Stimulated activated CD4-positive, alpha-beta T cell treated with anti-CD3 and anti-CD28 coated beads, Interleukin-1b, Interleukin-23, amount 100 ng/mL, for 1 hour (primary cell): ENCODE measurements at places on chromosomes 5 and 9.

GRCh38 chr5:177113566-177114424 lies 19.8 kb upstream of the NSD1 start:
- DNase-seq: peak; percentile 52

DNA sequence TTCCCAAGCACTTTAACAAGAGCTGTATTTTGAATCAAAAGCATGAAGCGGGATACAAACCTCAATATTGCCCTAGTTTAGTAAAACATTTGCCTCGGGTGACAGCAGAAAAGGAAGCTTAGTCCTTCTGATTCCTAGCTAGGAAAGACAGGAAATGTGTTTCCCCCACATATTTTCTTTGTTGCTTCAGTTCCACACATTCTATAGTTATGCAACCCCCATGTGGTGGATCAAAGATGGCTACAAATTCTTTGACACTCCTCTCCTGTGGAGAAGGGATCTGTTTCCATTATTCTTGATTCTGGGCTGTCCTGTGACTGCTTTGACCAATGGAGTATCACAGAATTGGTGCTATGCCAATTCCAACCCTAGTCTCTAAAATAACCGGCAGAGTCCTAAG lies 89.1 kb upstream of the SLC30A5 start:
- DNase-seq: no peak

DNA sequence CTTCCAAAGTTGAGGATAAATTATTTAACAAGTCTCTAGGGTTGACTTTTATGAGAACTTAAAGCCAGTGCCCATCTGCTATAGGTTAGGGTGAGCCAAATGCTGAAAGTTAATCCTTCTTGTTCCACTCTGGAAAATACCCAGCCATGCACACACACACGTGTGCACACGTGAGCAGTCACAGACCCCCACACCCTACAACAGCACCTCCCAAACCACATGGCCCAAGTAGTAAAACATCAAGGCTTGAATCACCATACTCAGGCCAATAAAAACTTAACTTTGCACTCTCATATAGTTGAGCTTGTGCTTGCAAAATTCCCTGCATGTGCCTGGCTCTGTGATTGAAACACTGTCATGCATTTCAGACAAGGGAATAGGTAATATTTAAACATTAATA lies 467.6 kb downstream of the ARHGEF28 start:
- no peak for DNase-seq

DNA sequence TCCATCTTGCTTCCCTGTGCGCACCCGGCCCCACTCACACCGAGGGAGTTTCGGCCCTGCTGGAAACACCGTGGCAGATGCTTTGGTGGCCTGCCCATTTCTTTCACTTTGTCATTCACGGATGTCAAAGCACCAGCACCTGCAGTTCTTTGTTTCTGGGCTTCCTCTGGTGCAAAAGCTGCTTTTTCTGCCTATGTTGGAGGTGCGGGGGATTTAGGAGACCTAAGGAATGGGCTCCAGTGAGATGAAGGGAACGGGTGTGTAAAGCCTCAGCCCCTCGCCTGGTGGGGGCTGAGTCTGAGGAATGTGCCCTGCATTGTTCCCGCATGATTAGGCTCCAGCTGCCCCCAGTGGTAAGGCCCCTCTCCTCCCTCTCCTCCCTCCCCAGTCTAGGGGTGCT lies 62.3 kb downstream of the THBS4 start:
- DNase-seq: no peak

DNA sequence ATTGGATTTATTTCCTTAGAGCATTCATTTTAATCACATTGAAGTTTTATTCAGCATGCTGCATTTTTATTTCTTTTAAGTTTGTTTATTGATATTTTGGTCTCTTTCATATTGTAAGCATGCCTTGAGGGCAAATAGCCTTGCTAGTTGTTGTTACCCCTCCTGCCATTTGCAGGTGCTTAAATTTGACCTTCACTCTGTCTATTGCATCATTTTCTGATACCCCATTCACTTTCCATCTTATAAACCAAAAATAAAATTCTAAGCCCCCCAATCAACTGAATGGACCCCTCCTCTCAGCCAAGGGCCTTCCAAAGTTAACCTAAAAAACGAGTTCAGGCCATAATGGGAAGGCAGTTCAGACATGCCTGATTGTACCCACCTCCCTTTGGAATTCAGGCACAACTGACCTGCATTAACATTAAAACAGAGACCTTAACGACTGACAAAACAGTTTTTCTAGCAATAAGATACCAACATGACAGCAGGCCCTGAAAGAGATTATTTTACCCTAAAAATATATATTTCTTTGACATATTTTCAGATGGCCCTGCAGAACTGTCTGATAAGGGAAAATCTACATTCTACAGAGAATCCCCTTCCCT lies 32.1 kb downstream of the TARS1 start:
- no peak for DNase-seq

GRCh38 chr9:131617611-131618010 lies 72.3 kb downstream of the PRRT1B start:
- DNase-seq: no peak

- no peak for DNase-seq
Observed at GRCh38 chr9:127347831-127348776, 48.9 kb upstream of the SLC2A8 start.

- no peak for DNase-seq
Observed at GRCh38 chr5:140310434-140310833, 7.5 kb upstream of the PFDN1 start.
